Occipital lobe (tissue), 3 donors: ENCODE measurements at places on chromosomes 4 and X. TPM values are rescaled to one million over a fixed set of nuclear protein-coding genes. Genes with fewer than 3 reads are reported as not detected.

The ANXA10 gene
- total RNA-seq = not detected

The CTAG1B gene
- not detected for total RNA-seq

DNA sequence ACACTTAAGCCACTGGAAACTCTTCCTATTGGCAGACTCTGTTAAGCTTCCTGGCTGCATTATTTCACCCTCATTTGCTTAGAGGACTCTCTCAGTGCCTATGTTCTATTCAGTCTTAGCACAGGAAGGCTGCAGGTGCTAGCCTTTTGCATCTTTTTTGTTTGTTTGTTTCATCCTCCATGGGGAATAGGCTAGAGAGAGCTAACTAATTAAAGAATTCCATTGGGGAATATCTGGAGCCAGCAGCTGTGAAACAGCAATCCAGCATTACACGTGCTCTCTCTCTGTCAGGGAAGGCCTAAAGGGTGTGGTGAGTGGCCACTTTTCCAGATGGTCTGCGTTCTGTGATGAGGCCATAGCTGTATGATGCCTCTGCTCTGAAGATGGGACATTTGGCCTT lies 633.6 kb downstream of the SPRY1 start:
- no peak for DNase-seq

- no peak for DNase-seq
Observed at GRCh38 chr4:21002286-21002685, 302.0 kb downstream of the PACRGL start.

GRCh38 chr4:48557478-48557877 lies 67.4 kb downstream of the ZAR1 start:
- no peak for DNase-seq

- DNase-seq = no peak
Observed at GRCh38 chr4:175970072-175970471, 95.6 kb upstream of the WDR17 start.

- no peak for DNase-seq
Observed at GRCh38 chr4:124019749-124020549, 623.4 kb downstream of the SPRY1 start.

DNA sequence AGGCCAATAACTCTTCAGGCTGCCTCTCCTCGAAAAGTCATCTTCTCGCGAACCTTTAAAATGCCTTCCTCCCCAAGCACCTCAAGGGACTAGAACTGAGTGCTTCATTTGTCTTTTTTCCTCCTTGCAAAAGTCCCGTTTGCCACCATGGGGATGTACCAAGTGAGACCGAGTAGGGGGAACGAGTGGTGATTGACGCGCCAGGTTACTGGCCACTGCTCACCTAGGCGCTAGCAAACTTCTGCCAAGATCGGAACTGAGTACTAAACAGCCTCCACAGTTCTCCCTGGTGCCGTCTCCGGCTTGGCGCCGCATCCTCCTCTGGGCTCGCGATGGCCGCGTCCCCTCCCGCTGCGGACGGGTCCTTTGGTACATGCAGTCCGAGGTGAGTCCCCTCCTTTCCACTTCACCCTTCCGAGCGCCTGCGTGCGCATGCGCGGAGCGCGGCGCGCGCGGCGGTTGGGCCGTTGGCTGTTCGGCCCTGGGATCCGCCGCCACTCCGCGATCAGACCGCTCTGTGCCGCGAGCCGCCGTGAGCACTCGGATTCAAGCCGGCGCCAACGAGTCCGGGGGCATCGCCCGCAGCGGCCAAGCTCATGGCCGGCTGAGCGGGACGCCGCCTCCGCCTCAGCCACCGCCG lies at the start of gene CDK16:
Gene CDK16, plus strand, starts transcription at position 402 of the 640 bp plus-strand sequence. CDS start 4,877 bp downstream, outside the sequence.
- peak; percentile 61 for DNase-seq

DNA sequence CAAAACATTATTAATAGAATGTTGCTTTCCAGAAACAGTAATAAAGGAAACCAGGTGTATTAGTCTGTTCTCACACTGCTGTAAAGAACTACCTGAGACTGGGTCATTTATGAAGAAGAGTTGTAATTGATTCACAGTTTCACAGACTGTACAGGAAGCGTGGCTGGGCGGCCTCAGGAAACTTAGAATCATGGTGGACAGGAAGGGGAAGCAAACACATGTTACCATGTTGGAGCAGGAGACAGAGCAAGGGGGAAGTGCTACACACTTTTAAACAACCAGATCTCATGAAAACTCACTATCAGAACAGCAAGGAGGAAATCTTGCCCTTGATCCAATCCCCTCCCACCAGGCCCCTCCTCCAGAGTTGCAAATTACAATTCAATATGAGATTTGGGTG lies 815.8 kb downstream of the TRIML1 start:
- DNase-seq = no peak

DNA sequence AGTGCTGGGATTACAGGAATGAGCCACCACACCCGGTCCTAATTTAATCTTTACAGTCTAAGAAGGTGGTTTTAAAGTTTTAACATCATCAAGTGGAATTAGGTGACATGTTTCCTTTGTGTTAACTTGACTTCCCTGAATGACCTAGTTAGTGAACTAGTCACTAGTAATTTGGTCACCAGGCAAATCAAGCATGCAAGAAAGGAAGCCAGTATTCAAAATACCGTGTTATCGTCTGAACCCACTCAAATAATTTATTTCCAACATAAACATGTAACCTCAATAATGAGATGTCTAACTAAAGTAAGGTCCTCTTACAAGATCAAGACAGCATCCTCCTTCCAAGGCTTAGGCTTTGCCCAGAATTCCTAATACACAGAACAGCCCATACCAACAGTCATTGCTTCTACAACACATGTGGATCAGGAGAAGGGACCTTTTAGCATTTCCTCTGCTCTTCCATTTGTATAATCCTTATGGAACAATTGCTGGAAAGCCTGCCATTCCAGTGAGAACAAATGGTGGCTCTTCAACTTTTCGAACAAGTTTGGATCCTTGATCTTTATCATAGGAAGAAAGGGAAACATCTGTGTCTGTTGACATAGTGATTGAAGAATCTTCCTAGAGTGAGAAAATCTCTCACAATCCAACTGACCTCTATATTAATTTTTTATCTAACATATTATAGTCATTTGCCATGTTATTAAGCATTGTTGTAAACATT lies 97.2 kb downstream of the ANXA3 start:
- no peak for DNase-seq
